ENCODE measurements at places on chromosomes 2 and 18. TPM values are rescaled to one million over a fixed set of nuclear protein-coding genes. Genes with fewer than 3 reads are reported as not detected.

DNA sequence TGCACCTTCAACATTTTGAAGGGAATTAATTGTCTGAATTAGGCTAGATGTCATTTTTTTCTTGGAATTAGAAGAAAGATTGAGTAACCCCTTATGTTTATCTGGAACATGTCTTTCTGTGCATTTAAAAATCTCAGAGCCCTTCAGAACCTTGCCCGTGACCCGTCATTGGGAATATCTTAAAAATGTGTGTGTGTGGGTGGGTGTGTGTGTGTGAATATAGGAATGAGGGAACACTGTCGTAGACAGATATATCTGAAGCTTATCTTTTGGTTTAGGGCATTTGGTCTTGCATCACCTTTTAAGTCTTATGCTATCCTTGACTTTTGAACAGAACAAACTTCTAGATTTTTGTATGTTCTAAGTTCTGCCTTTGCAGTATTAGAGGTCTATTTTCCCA lies 13.5 kb upstream of the IL1RL1 start:
- DNase-seq: no peak
- H3K4me3 ChIP-seq: no peak overlapping the region
- no peaks in the 10 kb centered on the region for H3K27me3 ChIP-seq
- no peaks in the 10 kb centered on the region for H3K36me3 ChIP-seq
- H3K27ac ChIP-seq: no peak overlapping the region

ZNF514 gene
- total RNA-seq: 10.4 TPM

DNA sequence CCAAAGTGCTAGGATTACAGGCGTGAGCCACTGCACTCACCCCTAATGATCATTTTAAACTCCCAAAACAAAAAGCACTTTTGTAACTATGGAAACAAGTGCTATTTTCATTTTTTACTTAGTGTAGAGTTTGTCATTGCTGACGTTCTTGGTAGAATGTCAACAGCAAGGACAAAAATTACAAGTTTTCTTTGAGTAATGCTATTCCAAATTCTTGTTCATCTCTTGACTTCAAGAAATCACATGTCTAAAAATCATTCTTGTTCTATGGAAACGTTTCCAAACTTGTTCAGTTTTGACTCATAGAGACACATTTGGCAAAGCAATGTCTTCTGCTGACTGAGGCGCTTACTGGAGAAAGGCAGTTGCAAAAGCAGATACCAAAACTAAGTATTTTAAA lies 82.6 kb downstream of the MBP start:
- no peaks in the 10 kb centered on the region for H3K27me3 ChIP-seq
- H3K27ac ChIP-seq: peak overlapping the region; percentile 33
- no peak for DNase-seq
- H3K36me3 ChIP-seq: peaks cover 38% of the 10 kb centered on the region

IMPA2 gene
- total RNA-seq: 22.2 TPM

DNA sequence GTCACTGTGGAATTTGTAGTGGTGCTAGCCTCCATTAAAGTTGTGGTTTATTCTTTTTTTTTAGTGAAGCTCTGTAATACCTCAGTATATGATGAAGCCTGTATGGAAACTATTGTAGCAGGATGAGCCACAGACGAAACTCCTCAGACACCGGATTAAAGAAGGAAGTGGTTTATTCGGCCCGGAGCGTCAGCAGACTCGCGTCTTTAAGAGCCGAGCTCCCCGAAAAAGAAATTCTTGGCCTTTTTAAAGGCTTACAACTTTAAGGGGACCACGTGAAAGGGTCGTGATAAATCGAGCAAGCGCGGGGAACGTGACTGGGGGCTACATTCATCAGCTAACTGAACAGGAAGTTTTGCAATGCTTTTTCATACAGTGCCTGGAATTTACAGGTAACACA lies 8.1 kb upstream of the CCL20 start:
- peaks cover 5% of the 10 kb centered on the region for H3K4me1 ChIP-seq
- no peak for DNase-seq
- peak overlapping the region; percentile 55 for H3K4me3 ChIP-seq
- no peaks in the 10 kb centered on the region for H3K27me3 ChIP-seq
- H3K27ac ChIP-seq: peak overlapping the region; percentile 78
- no peaks in the 10 kb centered on the region for H3K36me3 ChIP-seq

GRCh38 chr2:60317844-60318243 lies 235.6 kb downstream of the BCL11A start:
- peaks cover 20% of the 10 kb centered on the region for H3K27me3 ChIP-seq
- no peaks in the 10 kb centered on the region for H3K36me3 ChIP-seq
- H3K4me1 ChIP-seq: peaks cover 10% of the 10 kb centered on the region
- no peak overlapping the region for H3K27ac ChIP-seq
- no peak for DNase-seq
- H3K4me3 ChIP-seq: no peak overlapping the region

KIAA2012 gene
- not detected for total RNA-seq

Measured in activated T-helper 2 cell treated with anti-CD3 and anti-CD28 coated beads, Interferon-gamma antibody, Interleukin-2, Interleukin-4, amounts not matched to agents 10 μg/mL and 5 μg/mL and 100 μg/mL, durations not matched to agents 14 hours and 24 hours and 36 hours (primary cell).